ENCODE measurements at places on chromosomes 11 and 22. TPM values are rescaled to one million over a fixed set of nuclear protein-coding genes. Genes with fewer than 3 reads are reported as not detected.

LRRC4C gene
- 2.7 TPM for total RNA-seq

B4GALNT4 gene
- 16.2 TPM for total RNA-seq

- DNase-seq = no peak
These were observed 150.2 kb upstream of the POU2AF2 start for GRCh38 chr11:111095327-111095726.

DNA sequence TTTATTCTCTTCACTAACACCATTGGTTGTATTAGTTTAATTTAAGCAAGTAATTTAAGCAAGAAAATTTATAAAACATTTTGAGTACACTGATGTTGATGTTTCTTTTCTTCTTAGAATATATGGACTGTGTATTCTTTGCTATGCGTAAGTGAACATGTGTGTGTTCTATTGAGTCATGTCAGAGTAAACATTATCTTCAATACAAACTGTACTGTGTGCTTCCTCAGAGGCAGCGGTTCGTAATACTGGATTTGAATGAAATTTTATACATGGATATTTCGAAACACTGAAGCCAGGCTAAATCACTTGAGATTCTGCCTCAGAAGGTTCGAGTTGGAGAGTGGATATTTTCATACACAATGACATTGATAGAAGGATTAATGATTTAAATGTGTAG, 452.6 kb downstream of the LUZP2 start:
- DNase-seq = no peak

- no peak for DNase-seq
These were observed 22.7 kb downstream of the KCNJ4 start for GRCh38 chr22:38432264-38432663.

DNA sequence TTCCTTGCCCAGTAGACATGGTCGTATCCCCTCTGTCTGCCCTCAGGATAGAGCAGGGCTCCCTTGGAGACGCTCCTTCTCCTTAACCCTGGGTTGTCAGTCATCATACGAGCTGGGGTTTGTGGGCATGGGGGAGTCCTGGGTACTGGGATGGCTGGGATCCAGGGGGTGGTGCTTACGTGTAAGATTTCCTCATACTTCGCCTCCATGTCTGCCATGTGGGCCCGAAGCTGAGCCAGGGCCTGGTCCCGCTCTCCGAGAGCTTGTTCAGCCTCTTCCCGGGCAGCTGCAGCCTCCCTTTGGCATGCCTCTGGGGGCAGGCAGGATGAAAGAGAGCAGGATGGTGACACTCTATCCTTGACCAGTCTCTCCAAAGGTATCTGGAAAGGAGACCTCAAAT, 5.3 kb downstream of the NHERF4 start:
- no peak for DNase-seq

- no peak for DNase-seq
These were observed 407.8 kb upstream of the NARS2 start for GRCh38 chr11:78982473-78982872.

DNA sequence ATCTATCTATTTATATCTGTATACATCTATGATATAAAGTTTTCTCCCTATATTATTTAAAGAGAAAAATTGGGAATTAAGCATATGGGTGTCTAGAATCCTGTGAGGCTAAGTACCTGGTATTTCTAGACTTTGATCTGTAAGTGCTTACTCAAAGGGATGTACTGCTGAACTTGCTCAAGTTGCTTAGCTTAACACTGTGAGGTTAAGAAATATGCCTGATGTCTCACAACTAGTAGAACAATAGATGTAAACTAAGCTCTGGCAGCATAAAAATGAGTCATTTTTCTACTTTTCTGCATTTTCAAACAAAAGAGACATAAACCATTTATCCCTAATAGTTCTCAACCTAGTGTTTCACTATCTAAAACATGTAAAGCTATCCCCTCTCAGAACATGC, 744.4 kb upstream of the ANO3 start:
- DNase-seq = peak; percentile 33

DNA sequence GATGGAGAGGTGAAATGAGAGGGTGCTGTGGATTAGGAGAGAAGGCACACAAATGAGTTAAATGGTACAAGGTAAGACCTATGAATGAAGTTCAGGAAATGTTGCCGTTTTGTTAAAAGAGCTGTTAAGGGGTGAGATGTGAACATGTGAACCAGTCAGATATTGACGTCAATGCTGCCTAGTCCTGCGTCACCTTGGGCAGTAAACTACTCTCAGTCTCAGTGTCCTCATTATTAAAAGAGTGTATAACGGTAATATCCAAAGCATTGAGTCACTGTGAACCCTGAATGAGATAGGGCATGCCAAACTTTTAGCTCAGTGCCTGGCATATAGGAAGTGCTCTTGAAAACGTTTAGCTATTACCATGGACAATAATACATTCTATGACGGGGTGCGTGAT, 32.4 kb upstream of the SORL1-AS1 start:
- DNase-seq = no peak

Measured in mammary epithelial cell (primary cell).